Cerebellar nuclear complex (tissue), 1 donor: ENCODE measurements at places on chromosomes 2 and 18.

- no peak for DNase-seq
Measured at GRCh38 chr2:160229591-160229990, 29.5 kb upstream of the ITGB6 start.

DNA sequence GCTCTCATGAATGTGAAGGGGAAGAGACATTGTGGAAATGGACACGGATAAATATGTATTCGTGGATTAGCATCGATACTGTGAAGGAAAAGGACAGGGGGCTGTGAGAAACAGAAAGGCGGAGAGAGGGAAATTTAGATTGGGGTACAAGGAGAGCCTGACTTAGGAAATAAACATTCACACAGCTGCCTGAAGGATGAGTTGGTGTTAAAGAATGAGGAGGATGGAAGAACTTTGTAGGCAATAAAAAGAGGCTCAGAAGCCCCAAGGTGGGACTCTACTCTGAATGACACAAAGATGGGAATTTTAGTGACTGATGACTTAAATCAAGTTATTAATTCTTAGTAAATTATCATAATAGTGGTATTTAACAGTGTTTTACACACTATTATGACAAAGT, 10.1 kb downstream of the MYO1B start:
- no peak for DNase-seq

GRCh38 chr18:48135436-48135966, 205.0 kb upstream of the SMAD2 start:
- no peak for DNase-seq

DNA sequence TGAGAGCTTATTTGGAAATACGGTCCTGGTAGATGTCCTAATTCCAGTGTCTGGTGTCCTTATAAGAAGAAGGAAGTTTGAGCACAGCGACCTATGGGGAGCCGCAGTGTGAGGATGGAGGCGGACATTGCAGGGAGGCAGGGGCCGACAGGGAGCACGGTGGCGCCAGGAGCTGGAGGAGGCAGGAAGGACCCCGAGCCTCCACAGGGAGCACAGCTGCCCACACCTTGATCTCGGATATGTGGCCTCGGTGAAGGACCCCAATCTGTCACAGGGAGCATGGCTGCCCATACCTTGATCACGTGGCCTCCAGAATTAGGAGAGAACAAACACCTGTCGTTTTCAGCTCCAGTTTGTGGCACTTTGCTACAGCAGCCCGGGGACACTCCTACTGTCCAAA, 461.6 kb upstream of the SALL3 start:
- DNase-seq = no peak

DNA sequence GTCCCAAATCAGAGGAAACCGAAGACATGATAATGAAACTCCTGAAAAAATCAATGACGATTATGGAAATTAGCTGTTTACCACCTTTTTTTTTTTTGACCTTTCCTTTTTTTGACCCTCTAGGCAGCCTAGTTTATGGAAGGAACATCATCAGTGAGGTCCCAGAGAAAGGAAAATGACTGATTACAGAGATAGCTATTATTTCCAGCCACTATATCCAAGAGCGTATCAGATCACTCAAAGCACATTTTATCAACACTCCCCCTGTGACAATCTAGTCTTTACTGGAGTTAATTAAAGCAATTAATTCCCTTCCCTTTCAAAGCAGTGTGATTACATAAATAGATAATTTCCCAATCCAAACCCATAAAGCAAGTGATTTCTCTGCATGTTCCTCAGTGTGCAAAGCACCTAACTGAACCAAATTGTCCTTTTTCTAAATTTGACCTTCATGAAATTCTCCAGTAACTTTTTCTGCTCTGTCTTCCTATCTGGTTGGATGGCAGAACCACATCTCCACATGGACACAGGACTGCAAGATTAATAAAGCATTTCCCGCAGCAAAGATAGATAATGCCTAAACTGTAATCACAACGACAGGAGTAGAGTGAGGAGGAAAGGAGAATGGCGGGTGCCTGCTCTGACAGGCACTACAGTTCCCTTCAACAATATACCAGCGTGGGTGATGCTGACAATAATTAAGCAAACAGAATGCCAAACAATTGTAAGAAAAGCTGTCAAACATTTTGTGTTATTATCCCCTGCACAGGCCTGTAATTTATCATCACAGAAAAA, 194.4 kb downstream of the SLC8A1 start:
- DNase-seq = no peak

DNA sequence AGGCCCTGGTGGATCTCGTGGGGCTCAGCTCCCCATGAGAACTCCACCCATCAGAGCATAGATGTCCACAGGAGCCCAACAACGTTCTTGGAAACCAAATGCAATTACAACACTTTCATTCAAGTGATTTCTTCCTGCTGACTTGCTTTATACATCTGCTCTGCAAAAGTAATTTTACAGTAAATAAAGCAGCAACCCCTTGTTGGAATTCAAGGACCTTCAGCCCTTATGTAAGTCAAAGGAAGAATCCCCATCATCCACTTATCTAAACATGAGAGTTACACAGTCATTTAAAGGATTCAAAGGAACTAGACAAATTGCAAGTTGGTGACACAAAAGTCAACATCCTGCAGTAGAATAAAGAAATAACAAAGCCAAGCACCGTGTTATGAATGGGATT, 17.1 kb upstream of the ANTXR1 start:
- DNase-seq = no peak

GRCh38 chr2:17035010-17035409, 369.4 kb upstream of the CYRIA start:
- DNase-seq = no peak

GRCh38 chr2:218138047-218138446, 12.2 kb downstream of the CXCR2 start:
- no peak for DNase-seq

GRCh38 chr2:180002198-180002770, 4.8 kb downstream of the CWC22 start:
- DNase-seq = no peak
